Small intestine (tissue), 16 donors: ENCODE measurements at places on chromosomes 6 and 20. TPM values are rescaled to one million over a fixed set of nuclear protein-coding genes. Genes with fewer than 3 reads are reported as not detected.

The CRISP2 gene
- not detected for polyA plus RNA-seq

GRCh38 chr6:72406517-72406916 lies 215.3 kb upstream of the KCNQ5 start:
- no peak for DNase-seq
- H3K27me3 ChIP-seq, result no peaks in the 10 kb centered on the region
- no peak overlapping the region for H3K27ac ChIP-seq
- H3K4me1 ChIP-seq, result no peaks in the 10 kb centered on the region

The CD24 gene
- 436 TPM for polyA plus RNA-seq

- H3K4me3 ChIP-seq, result no peak overlapping the region
- DNase-seq, result no peak
- no peak overlapping the region for H3K27ac ChIP-seq
- no peaks in the 10 kb centered on the region for H3K36me3 ChIP-seq
- no peaks in the 10 kb centered on the region for H3K27me3 ChIP-seq
- H3K4me1 ChIP-seq, result no peaks in the 10 kb centered on the region
Observed at GRCh38 chr20:62732031-62732760, 23.6 kb downstream of the NTSR1 start.

- H3K27me3 ChIP-seq, result no peaks in the 10 kb centered on the region
- no peaks in the 10 kb centered on the region for H3K4me1 ChIP-seq
- no peaks in the 10 kb centered on the region for H3K36me3 ChIP-seq
- H3K4me3 ChIP-seq, result no peak overlapping the region
- H3K27ac ChIP-seq, result no peak overlapping the region
Observed at GRCh38 chr6:112443179-112444065, 96.3 kb downstream of the RFPL4B start.

DNA sequence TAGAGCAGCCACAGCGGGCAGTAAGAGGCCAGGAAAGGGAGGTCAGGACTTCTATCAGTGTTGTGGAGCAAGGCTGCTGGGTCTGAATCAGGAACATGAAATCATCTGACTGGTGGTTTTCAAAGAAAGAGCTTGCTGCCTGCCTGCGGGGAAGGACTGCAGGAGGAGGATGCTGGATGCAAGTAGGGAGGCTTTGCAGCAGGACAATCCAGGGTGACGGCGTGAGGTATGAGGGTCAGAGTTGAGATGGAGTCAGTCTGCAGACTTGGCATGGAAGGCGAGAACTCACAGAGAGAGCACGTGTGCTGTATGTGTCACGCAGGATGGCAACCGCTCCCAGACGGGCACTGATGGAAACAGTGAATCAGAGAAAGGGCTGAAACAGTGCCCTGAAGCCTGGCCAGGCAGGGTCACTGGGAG lies 59.2 kb upstream of the CD93 start:
- no peaks in the 10 kb centered on the region for H3K27me3 ChIP-seq
- no peak overlapping the region for H3K4me3 ChIP-seq
- no peak for DNase-seq
- H3K4me1 ChIP-seq, result peaks cover 4% of the 10 kb centered on the region
- no peaks in the 10 kb centered on the region for H3K36me3 ChIP-seq

DNA sequence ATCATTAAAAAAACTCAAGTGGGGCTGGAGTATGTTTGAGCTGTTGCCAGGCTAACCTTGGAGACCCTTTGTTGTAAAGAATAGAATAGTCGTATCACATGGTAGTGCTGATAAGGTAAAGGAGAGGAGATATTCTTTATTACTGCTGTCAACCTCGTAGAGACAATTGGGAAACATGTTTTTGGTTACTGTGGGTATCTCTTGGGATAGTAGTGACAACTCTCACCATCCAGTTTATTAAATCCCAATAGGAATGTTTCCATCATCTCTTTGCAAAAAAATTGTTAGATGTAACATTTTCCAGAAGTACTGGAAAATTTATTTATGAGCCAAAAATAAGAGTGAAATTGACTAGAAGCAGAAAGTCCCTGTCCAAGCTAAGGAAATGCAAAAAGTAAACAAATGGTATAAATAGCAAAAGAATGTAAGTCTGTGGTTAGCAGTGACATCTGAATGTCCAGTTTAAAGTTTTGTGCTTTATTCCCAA lies 829.3 kb upstream of the CITED2 start:
- H3K4me1 ChIP-seq, result no peaks in the 10 kb centered on the region
- no peak for DNase-seq
- no peaks in the 10 kb centered on the region for H3K27me3 ChIP-seq
- H3K36me3 ChIP-seq, result no peaks in the 10 kb centered on the region
- no peak overlapping the region for H3K4me3 ChIP-seq

GRCh38 chr6:32969685-32970412 lies 1.5 kb downstream of the BRD2 start:
- H3K4me1 ChIP-seq, result peaks cover under 1% of the 10 kb centered on the region
- peak overlapping the region; percentile 90 for H3K4me3 ChIP-seq
- H3K27me3 ChIP-seq, result no peaks in the 10 kb centered on the region
- peaks cover 3% of the 10 kb centered on the region for H3K36me3 ChIP-seq

DNA sequence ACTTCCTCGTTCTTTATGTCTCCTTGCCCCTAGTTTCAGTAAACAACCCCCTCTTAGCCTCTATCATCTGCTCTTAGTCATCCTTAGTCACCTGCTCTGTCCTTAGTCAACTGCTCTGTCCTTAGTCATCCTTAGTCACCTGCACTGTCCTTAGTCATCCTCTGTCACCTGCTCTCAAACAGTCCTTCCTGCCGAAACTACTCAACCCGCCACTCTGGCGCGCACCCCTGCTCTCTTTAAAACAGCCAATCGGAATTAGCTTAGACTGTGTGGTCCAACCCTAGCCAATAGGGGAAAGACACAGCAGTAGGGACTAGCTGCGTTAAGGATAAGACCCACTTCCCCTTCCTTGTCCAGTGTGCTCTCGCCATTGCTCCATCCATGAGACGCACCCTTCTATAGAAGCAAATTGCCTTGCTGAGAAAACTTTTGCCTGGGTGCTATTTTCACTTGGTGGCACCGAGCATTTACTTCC lies 73.9 kb downstream of the BACH2 start:
- H3K36me3 ChIP-seq, result no peaks in the 10 kb centered on the region
- no peaks in the 10 kb centered on the region for H3K27me3 ChIP-seq
- H3K4me3 ChIP-seq, result no peak overlapping the region
- H3K4me1 ChIP-seq, result no peaks in the 10 kb centered on the region

GRCh38 chr6:113068570-113068969 lies 721.4 kb downstream of the RFPL4B start:
- H3K36me3 ChIP-seq, result no peaks in the 10 kb centered on the region
- no peak for DNase-seq
- no peak overlapping the region for H3K27ac ChIP-seq
- no peaks in the 10 kb centered on the region for H3K27me3 ChIP-seq

- no peak for DNase-seq
- no peaks in the 10 kb centered on the region for H3K4me1 ChIP-seq
- no peaks in the 10 kb centered on the region for H3K36me3 ChIP-seq
Observed at GRCh38 chr6:113847447-113847846, 9.7 kb upstream of the MARCKS start.
